ENCODE measurements at places on chromosomes 4 and X.

- DNase-seq: no peak
These were observed 12.0 kb upstream of the KLB start for GRCh38 chr4:39394706-39395105.

GRCh38 chr4:185189606-185190305 lies 14.0 kb downstream of the CFAP97 start:
- no peak for DNase-seq

DNA sequence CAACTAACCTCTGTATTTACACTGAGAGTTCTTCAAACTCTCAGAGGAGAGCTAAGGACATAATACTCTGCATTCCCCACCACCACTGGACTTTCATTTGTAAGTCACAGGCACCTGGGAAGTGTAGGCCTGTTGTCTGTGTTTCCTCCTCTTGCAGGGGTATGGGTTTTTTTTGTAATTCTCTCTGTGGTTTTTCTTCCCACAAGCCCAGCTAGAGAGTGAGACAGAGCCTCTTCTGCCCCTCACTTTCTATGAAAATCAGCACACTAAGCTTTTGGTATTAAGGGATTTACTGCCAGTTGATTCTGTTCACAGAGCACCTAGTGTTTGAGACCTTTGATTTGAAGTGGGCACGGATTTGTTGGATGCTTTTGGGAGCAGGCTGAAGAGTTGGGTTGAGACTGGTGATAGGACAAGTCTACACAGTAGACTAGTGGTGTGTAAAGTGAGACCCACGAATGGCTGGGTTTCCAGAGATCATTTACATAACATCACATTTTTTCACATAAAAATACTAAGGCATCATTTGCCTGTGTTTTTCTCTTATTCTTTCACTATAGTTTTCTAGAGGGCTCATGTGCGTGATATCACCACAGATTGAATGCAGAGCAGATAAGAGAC lies 28.9 kb upstream of the WDR17 start:
- DNase-seq: no peak

- no peak for DNase-seq
These were observed 133.4 kb downstream of the KLHL8 start for GRCh38 chr4:87087015-87087414.

GRCh38 chr4:143148521-143148920 lies 36.2 kb upstream of the USP38 start:
- DNase-seq: no peak

All from activated CD4-positive, CD25-positive, alpha-beta regulatory T cell treated with anti-CD3 and anti-CD28 coated beads, Interleukin-2, amount 50 U/mL, for 16 hours (primary cell).